ENCODE measurements at places on chromosomes 16 and 17.

- DNase-seq = no peak
Measured at GRCh38 chr17:2158396-2158780, 103.5 kb downstream of the HIC1 start.

DNA sequence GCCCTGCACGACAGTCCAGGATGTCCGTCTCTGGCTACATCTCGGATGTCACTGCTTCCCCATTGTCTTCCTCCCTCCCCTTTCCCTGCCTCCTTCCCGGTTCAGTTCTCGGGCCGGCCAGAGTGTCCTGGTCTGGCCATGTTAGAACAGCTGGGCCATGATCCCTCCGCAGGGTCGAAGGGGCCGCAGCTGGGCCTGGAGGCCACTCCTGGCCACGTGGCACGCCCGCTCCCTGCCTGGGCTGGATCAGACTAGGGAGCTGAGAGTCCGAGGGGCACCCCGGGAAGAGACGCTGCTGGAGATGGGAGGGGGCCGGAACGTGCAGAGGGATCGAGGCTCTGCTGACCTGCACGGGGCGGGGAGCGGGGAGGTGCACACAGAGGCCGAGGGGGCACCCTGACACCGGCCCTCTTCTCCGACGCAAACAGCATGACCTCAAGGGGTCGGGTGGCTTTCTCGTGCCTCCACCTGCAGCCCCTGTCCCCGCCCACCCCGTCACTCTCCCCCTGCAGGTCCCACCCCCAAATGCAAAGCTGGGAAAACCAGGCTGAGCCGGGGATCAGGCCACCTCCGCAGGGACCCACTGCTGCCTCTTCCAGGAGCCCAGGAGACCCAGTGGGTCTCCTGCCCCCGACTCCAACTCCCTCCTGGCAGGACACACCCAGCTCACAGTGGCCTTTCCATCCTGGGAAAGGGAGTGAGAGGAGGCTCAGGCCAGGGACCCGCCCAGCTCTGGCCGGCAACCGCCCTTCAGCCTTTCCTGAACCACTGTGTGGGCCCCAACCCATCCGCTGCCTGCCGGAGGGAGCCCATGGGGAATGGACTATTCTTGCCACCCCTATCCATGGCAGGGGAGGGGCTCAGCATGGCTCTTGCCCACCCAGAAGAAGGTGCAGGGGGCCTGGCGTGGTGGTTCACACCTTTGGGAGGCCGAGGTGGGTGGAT is 38.5 kb downstream of the CTU2 start:
- no peak for DNase-seq

GRCh38 chr17:68422821-68423220 is 34.5 kb downstream of the WIPI1 start:
- DNase-seq = no peak

DNA sequence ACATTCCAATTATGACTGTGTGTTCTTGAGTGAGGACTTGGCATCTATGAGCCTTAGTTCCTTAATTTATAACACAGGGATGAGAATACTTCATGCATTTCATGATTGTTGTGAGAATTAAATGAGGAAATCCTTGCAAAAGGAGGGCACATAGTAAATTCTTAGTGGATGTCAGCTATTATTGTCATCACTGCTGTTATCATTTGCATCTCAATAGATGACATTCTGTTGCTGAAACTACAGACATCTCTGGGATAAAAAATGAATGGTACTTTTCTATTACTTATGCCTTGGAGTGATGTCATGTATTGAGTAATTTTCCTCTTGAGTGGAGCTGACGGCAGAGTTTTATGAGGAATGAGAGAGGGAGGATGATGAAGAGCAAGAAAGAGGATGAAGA is 184.4 kb upstream of the CDH11 start:
- no peak for DNase-seq

DNA sequence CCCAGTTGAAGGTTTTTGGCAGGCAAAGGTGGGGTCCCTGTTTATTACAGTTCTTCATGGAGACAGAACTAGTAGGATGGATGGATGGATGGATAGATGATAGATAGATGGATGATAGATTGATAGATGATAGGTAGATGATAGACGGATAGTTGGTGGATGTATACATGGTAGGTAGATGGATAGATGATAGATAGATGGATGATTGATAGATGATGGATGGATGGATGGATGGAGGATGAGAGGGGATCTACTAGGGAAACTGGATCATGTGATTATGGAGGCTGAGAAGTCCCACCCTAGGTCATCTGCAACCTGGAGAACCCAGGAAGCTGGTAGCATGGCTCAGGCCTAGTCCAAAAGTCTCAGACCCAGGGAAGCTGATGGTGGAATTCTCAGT is 88.6 kb downstream of the ABCC1 start:
- DNase-seq = no peak

DNA sequence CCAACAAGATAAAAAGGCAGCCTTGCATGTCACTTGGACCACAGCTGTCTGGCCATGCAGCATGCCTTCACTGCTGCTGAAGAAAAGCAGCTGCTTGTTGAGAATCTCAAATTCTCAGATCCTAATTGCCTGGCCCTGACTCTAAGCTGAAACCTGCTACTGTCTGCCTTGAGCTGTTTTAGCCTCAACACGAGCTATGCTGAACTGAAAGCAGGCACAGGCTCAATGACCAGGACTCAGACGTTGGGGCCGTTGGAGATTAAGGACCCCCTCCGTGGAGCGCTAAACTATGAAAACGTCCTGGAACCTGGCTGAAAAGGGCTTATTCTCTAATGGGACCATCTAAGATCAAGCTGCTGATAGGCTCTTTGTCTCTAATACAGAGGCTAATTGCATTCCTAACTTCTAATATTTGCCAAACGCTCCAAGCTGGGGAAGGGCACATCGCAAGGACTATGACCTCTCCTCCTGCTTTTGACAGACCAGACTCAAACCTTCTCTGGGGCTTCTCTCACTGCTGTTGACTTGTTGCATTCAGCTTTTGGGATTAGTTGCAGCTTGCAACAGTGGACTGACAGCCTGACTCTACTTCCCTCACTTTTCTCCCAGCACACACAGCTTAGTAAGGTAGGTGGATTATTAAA is 4.6 kb upstream of the PLK1 start:
- DNase-seq = no peak

DNA sequence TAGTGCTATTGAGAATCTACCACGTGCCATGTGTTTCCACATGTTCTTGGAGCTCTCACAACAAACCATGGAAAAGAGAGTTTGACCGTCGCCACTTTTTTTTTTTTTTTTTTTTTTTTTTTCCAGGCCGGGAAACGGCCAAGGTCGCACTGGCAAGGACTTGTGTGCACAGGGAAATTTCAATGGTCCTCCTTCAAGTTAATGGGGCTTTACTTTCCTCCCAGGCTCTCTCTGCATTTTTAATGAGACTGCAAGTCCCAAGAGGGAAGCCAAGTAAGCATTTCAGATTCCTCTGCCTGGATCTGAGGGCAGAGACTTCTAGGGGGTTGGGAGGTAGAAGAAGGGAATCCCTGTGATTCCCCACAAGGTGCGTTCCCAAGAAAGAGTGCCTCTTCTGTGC is 94.7 kb upstream of the MPHOSPH6 start:
- no peak for DNase-seq

- peak; percentile 53 for DNase-seq
Measured at GRCh38 chr17:73010414-73010813, 82.1 kb downstream of the SLC39A11 start.

DNA sequence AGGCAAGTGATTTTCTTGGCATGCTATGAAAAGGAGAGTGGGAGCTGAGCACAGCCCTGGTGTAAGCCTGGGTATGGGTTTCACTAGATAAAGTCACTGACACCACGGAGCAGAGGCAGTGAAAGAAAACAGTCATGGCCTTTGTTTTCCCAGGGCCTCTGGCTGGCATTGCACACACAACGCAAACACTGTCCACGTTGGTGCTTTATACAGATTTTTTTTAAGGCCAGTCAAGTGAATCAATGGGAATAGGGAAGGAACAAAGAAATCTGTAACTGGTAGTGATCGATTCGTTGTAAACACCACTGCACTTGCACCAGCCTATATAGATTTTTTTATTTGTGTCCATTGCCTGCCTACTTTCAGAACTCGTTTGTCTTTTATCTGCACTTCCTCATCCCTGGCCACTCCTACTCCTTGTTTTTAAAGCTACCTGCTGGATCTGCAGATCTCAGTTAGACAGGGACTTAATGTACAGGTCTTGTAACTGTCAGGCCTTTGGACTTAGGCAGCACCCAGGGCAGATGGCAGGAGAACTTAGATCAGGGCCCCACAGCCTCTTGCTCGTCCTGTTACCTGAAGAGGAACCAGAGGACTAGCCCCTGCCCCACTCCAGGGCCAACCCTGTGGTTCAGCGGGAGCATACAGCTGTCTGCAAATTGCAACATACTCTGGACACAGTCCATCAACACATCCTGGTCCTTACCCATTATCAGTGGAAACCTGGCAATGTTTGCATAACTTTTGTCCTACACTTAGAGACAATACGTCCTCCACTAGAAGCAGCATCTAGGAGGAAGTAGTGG is 10.6 kb upstream of the TMIGD1 start:
- DNase-seq = peak; percentile 21

GRCh38 chr16:50167556-50167955 is 14.4 kb downstream of the TENT4B start:
- no peak for DNase-seq

GRCh38 chr17:17527534-17527933 is 31.3 kb upstream of the RASD1 start:
- no peak for DNase-seq

DNA sequence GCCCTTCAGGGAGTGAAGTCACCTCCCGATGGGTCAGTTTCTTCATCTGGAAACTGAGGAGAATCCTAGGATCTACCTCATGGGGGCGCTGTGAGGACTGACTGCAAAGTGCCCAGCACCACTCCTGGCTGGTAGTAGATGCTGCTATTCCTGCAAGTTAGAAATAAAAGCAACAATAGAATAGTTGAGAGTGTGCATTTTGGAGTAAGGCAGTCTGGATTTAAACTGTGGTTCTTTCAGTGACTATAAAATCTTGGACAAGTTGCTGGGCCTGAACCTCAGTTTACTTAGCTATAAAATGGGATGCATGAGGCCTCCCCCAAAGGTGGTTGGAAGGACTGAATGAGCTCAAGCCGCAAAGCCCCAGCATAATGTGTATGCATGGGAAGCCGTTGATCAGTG is 70.6 kb downstream of the CYB5B start:
- no peak for DNase-seq
